ENCODE measurements at places on chromosomes 2 and 18.

DNA sequence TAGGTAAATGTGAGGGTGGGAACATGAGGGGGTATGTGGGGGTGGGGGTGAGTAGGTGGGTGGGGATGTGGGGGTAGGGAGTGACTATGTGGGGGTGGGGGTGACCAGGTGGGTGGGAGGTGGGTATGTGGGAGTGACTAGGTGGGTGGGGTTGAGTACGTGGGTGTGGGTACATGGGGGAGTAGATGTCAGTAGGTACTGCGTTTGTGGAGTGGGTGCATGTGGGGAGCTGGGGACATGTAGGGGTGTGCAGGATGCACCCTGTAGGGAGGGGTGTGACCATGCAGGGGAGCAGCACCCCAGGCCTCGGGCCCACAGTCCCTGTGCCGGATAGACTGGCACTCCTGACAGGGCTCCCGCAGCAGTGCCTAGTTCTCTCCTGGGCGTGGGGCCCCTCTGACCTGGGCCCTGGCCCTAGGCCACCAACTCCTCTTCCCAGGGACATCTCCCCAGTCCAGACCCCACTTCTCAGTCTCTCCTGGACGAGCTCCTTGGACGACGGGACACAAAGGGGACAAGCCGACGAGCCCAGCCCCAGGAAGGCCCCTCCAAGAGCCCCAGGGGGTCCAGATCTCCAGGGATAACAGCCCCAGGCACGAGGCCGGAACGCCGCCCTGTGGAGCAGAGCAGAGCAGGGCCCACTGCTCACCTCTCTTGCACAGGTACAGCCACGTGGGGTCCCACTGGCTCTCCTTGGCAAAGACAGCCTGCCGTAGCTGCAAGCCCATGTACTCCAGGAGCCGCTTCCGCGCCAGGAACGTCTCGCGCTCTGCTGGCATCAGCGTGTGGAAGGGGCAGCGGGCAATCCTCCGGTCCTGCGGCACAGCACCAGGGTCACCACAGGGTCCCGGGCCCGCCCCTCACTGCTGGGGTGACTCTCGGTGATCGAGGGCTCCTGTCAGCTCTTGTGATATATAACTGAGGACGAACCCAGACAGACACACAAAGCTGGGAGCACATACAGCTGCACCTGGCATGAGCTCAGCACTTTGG lies 58.2 kb downstream of the ANKMY1 start:
- DNase-seq, result no peak

- no peak for DNase-seq
Measured at GRCh38 chr2:125679903-125680302, 976.1 kb upstream of the GYPC start.

DNA sequence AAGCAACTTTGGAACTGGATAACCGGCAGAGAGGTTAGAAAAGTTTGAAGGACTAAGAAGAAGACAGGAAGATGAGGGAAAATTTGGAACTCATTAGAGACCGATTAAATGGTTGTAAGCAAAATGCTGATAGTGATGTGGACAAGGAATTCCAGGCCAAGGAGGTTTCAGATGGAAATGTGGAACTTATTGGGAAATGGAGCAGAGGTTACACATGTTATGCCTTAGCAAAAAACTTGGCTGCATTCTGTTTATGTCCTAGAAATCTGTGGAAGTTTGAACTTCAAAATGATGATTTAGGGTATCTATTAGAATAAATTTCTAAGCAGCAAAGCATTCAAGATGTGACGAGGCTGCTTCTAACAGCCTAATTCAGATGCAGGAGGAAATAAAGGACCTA lies 675.1 kb upstream of the SYT4 start:
- no peak for DNase-seq

DNA sequence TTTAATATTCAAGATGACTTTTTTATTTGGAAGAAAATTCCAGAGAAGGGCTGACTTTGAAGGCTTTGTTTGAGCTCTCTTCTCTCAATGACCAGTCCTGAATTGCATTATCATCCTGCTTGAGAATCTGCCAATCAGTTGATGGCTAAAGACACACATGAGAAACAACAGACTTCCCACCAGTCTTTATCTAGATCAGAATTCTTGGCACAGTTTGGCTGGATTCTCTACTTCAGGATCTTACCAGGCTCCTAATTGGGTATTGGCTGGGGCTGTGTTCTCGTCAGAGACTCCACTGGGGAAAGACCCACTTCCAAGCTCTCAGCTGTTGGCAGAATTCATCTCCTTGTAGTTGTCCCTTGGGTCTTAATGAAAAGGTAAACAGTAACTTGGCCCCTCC lies 86.0 kb downstream of the WDSUB1 start:
- DNase-seq, result no peak

GRCh38 chr2:38581193-38582147 lies 21.3 kb downstream of the HNRNPLL start:
- peak; percentile 57 for DNase-seq

- no peak for DNase-seq
Measured at GRCh38 chr18:5309888-5310470, 14.5 kb upstream of the ZBTB14 start.

DNA sequence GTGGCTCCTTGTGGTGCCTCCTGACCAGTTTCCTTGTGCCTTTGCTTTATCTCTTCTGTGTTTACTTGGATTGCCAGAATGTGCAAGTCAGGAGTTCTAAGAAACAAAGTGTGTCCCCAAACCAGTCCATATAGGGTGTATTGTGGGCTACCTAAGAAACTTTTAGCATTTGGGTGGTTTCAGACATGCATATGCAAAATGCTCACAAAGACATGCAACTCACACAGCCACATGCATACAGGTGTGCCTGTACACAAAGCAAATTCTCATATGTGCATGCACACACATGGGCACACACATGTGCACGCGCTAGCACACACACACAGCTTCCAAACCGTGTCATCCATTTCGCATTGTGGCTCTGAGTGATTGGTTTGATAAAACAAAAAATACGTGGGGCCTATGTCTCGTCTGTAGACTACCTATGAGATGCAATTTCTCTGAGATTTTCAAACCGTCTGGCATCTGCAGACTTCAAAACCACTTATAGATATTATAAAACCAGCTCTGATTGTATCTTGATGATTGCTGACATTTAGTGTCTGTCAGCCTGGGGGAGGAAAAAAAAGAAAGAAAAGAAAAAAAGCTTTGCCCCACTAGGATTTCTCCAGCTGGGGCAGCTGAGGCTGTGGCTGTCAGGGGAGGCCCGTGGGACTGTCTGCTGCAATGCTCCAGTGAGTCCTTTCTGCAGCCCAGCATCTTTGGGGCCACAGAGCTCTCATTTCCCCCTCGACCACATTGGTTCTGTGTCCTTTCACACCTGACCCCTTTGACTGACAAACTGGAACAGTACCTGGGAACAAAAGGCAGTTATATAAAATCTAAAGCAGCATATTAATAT lies 556.1 kb downstream of the CMPK2 start:
- no peak for DNase-seq

GRCh38 chr2:22326250-22326649 lies 1058.7 kb upstream of the KLHL29 start:
- DNase-seq, result no peak

GRCh38 chr2:82139979-82140611 lies 1835.5 kb upstream of the LRRTM1 start:
- no peak for DNase-seq

DNA sequence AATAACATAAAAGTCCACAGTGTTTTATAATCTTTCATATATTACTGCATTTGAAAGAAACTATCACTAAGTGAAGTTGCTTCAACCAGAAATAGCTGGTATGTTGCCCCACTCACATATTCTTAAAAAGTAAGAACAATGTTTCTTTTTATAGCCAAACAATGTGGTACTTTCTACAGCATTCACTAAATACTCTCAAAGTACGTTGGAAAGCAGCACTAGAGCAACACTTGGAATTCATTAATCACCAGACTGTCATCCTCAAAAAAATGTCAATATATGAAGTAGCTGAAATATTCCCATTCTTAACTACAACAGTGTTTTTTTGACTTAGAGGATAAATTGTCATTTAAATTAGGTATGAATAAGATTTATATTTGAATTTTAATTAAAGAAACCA lies 32.8 kb downstream of the COBLL1 start:
- DNase-seq, result no peak

DNA sequence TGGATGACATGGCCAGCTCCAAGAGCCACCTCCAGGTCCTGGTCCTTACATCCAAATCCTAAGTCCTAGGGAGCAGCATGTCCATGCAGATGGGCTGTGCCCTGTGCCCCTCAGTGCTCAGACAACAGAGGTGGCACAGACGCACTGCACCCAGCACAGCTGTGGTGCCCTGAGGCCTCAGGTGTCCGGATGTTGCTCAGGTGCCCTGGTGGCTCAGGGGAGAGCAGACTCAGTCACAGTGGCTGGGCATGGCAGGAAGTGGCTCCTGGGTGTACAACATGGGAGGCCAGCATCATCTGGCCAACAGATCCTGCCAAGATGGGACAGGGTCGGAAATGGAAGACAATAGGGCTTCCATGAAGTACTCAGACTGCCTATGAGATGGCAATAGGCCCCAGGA lies 50.1 kb downstream of the TIMM21 start:
- no peak for DNase-seq

- DNase-seq, result no peak
Measured at GRCh38 chr2:185825557-185825956, 87.0 kb downstream of the FSIP2 start.

DNA sequence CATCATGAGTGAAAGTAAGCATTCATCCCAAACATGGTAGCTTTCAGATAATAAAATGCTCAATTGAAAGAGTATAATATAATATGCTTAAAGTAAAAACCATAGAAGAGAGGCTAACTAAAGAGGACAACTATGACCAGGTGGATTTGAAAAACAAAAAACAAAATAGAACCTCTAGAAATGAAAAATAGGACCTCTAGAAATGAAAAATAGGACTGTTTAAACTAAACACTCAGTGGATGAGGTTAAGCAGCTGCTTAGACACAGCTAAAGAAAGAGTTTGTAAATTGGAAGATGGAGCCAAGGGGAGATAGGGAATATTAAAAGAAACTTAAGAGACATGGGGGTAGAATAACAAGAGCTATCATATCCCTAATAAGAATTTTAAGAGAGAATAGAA lies 301.6 kb downstream of the BCL2 start:
- DNase-seq, result no peak

DNA sequence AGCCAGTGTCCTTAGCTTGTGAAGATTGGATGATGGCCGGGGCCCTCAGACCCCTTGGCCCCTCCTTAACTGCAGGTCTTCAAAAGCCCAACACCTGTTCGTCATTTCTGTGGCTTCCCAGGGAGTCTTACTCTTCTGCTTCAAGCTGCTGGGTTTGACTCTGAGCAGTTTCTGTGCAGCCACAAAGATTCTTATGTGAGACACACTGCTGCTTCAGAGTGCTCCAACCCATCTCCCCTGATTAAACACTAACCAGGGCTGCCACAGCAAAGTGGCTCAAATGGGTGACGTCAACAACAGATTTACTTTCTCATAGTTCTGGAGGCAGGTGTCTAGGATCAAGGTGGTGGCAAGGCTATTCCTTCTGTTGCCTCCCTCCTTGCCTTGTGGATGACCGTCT lies 40.8 kb downstream of the TSN start:
- DNase-seq, result no peak

DNA sequence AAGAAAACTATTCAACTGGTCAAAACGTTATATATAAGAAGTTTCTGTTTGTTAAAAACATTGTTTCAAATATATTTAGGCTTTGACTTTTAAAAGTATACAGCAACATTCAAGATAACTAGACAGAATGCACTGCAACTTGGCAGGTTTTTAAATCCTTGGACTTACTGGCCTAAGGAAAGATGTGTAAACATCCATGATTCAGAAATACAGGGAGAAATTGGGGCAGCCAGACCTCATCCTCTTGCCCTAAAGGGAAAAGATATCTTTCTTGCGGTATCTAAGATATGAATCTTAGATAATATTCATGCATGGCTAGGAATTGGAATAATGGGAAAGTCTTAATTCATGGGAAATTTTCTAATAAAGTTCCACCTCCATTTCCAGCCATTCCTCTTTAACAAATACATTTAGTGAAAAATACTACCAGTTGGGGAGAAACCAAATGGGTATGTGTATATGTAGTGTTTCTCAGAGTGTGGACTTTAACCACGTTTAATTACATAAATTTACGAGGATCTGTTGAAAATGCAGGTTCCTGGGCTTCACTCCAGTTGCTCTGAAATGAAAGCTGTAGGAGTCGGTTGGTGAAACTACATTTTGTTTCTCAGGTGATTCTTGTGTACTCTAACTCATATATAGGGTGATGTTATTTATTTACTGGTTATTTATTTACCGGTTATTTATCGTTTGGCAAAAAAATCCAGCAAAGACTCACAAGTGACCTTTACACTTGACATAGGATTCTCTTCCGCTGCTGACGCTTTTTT lies 587 bp upstream of the TANK start:
- no peak for DNase-seq

DNA sequence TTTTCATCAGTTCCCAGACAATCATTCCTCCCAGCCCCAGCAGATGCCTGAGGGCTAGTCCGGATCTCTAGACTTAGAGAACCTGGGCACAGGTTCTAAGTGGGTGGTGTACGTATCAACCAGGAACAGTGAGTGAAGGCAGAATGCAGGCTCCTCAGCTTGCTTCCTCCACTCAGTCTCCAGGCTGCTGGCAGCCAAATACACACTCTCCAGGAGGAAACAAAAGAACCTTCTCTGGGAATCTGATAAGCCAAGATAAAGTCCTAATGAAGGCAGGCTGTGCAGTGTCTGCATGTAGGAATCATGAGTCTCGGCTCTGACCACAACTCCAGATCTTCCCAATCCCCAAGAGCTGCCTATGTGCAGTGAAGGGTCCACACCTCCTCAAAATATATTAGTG lies 245.7 kb downstream of the SP3 start:
- DNase-seq, result no peak

- peak; percentile 30 for DNase-seq
Measured at GRCh38 chr2:235493775-235494715, at the start of gene AGAP1. TSS of gene AGAP1 (plus strand) at chr2:235494043.

DNA sequence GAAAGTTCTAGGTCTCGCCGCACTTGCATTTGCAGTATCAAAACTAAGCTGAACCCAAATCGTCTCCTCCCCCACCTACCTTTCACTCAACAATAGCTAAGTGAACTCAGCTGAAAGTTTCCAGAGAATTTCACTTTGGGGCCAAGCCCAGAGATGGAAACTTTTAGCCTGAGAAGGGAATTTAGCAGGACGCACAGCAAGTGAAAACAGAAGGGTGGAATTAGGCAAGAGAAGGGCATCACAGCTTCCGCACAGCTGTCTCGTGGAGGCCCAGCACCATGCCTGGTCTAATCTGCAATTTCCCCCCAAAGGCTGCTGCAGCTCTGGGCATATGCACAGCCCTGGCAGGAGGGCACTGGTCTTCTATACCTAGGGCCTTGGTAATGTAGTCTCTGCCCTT lies 262.0 kb downstream of the TNS1 start:
- DNase-seq, result no peak

DNA sequence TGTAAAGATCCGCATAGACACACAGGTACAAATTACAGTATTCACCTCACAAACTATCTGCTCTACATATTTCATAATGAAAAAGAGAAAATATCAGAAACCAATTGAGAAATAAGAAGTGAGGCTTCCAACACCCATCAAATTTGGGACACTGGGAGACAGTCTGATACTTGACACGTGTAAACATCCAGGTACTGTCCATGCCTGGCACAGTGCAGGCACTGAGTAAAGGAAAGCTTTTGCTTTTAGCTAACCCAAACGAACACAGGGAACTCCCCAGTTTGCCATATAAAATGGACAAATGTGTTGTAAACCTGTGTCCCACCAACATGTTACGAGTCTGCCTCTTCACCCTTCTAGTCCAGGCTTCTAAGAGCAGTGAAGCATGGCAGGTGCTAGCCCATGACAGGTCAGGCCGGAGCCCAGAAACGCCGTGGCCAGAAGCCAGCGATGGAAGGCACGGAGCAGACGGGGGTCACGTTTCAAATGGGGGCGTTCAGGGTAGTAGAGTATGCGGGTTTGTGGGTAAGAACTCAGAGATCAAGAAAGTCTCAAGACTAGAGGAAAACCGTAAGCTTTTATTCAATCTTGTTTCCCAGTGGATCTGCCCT lies 27.0 kb downstream of the CDH2 start:
- DNase-seq, result no peak

All from AG04450 (cell line).